Aorta (tissue), 5 donors: ENCODE measurements at places on chromosomes 4 and X.

DNA sequence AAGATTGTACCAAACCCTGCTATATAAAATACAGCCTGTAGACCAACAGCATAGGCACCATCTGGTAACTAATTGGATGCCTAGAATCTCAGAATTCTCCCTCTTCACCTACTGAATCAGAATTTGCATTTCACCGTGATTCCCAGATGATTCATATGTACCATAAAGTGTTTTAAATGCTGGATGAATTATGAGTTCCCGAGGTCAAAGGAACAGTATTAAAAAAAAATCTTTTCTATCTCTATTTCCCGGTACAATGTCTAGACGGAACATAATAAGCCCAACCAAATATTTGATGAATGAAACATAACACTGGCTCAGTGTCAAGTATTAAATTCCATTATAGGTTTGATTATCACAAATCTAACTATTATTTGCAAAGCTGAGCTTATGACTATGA is 280.0 kb downstream of the ANKRD50 start:
- DNase-seq = no peak

DNA sequence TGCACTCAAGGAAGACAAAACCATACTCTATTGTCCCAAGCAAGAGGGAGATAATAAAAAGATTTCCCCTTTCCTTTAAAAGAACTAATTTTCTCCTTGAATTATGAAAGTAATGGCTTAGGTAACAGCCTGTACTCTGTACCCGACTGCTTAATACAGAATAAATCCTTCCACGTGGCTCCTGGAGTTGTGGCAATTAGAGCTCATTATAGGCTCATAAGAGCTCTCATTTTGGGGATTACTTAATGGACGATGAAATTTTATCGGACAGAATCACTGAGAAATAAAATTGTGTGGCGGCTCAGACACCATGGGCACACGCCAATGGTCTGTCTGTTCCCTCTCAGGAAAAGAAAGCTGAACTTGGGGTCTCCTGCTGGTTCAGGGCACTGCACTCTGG is 2.8 kb upstream of the GSX2 start:
- no peak for DNase-seq

- no peak for DNase-seq
Observed at GRCh38 chrX:40147126-40147952, 49.6 kb upstream of the BCOR start.

GRCh38 chr4:10666616-10667015 is 18.0 kb downstream of the CLNK start:
- DNase-seq = no peak

GRCh38 chrX:139826065-139827044 is 106.5 kb downstream of the ATP11C start:
- DNase-seq = no peak

DNA sequence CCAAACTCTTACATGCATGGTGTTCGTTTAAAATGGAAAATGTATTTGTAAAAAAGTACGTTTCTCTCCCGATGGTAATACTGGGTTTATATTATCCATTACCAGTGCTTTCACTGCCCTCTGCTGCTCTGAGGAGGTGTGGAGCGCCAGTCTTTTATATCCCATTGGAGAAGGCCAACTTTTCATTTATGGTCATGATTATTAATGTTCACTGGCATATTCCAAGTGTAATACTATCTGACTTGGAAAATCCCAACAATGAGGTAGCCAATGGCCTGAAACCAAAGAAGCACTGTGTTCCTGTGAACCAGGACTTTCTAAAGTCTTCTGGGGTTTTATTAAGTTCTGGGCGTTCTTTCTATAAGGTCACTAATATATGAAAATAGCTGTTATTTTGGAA is 80.7 kb downstream of the SYNPO2 start:
- DNase-seq = peak; percentile 75

DNA sequence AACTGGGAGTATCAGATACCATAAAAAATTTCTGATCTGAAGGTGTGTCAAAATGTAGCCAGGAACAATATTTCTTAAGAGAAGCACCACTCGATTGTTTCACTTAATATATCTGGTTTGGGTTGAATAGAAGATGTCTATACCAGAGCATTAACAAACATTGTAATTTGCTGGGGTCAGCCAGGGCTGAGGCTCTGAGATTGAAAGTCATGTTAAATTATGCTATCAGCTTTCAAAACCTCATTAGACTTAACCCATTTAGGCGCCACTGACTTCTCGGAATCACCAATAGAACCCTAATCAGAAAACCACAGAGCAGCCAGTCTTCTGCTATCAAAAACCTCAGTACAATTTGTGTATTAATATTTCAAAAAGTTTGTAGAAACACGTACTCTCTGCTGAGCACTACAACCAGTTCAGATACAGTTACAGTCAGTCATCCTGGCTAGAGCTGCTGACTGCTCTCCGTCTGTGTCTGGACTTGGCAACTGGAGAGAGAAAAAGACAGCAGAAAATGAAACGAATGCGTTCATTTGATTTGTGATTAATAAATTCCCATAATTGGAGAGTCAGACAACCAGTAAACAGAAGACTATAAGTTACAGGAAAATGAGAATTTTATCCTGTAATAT is 848.6 kb upstream of the PABPC4L start:
- DNase-seq = no peak

DNA sequence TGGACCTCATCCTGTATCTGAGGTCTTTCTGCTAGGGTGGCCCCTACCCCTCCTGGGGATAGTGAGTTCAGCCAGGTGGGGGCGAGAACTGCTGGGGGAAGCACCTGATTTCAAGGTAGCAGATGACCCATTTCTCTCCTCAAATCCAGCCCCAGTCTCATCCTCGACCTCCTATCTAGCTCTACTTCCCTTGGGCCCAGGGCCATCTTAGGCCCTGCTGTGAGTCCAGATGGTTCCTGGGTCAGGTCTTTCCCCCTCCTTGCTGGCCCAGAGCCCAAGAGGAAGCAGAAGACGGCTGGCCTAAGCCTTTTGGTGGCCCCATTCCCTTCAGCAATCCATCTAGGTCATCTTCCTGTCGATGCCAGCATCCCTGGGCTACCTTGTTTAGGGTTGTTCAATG is 3.3 kb downstream of the CDK16 start:
- DNase-seq = peak; percentile 31

DNA sequence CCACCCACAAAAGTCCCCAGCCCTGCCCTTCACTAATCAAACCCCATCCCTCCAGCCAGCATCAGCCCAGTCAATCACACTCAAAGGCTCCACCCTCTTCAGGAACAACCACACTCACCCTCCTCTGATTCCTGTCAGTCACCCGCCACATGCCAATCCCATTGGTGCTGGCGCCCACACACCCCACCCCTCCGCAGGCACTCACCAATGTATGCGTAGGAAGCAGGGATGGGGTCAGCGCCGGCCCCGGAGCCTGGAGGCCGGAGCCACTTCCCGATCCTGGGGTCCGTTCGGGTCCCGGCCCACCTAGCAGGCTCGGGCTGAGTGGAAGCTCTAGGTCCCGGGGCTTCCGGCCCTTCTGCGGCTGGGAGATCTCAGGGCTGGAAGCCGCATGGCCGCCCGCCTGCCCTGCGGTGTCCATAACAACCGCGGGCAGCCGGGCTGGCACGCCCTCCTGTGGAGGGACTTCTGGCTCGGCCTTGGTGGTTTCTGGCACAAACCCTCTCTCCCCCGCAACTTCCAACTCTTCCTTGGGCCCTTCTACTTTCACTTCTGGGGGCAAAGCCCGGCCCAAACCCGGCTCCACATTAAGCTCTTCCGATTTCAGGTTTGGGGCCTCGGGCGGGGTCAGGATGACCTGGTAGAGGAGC is 7.9 kb upstream of the CFP start:
- DNase-seq = no peak

GRCh38 chrX:16222151-16222550 is 54.9 kb downstream of the MAGEB17 start:
- no peak for DNase-seq

DNA sequence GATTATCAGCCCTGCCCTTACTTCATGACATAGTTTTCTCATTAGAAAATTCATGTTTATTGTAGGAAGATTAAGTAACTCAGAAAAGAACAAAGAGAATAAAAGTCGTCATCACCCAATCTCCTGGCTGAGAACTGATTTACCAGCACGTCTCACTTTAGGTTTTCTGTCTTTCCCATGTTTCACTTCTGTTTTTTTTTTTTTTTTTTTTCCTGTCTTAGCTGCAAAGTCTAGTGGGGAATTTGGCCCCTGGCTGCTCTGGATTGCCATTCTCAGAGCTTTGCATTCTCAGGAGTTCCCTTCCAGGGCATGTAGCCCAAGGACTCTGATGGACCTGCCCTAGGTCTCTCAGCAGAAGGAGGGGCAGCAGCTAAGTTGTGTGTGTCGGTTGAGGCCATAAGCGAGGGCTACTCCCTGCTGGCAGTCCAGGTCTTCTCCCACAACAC is 57.8 kb downstream of the TMEM131L start:
- no peak for DNase-seq

DNA sequence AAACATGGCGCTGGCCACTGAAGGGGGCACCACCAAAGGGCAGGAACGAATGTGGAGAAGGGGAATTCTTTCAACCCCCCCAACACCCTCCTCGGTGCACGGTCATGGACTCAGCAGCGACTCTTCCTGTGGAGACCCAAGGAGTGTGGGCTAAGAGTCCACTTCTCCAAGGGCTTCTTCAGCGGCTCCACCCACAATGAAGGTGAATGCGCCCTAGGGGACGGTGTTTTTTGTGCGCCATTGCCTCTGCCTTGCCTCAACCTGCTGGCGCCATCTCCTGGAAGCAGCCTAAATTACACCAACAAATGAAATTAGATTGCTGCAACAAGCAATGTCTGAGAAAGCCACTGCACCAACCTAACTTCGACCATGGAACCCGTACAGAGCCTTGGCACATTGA is 169.2 kb upstream of the MAGEB18 start:
- no peak for DNase-seq

GRCh38 chr4:62096881-62097280 is 896.8 kb downstream of the ADGRL3 start:
- no peak for DNase-seq

- peak; percentile 55 for DNase-seq
Observed at GRCh38 chr4:79050541-79050880, 111.3 kb upstream of the PAQR3 start.

DNA sequence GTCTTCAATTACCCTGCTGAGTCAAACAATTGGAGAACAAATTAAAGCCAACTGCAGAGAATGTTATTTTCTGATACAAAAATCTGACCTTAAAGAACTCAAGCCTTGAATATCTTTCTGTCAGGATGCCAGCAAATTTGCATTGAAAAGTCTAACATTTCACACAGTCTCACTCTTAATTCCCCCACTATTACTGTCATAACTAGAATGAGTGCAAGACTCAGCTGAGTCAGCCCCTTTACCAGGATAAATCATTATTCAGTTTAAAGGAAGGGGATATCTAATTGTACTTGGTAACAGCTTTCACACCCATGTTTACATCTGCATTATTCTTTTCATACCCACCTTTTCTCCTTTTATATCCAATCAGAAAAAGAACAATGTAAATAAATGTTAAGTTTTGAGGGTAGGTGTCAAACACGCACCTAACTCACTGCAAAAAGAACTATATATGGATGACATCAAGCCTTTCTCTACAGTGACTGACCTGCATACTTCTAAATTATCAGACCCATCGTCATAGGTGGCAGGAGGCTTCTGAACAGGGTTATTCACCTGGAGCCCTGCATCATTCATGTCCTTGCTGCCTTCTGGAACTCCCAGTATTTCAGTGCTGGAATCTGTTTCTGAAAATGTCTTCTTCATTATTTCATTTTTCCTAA is 117.4 kb downstream of the TMA16 start:
- DNase-seq = no peak

GRCh38 chrX:100363896-100364295 is 46.2 kb downstream of the PCDH19 start:
- DNase-seq = no peak

- no peak for DNase-seq
Observed at GRCh38 chr4:110163327-110164069, 34.9 kb downstream of the ELOVL6 start.

DNA sequence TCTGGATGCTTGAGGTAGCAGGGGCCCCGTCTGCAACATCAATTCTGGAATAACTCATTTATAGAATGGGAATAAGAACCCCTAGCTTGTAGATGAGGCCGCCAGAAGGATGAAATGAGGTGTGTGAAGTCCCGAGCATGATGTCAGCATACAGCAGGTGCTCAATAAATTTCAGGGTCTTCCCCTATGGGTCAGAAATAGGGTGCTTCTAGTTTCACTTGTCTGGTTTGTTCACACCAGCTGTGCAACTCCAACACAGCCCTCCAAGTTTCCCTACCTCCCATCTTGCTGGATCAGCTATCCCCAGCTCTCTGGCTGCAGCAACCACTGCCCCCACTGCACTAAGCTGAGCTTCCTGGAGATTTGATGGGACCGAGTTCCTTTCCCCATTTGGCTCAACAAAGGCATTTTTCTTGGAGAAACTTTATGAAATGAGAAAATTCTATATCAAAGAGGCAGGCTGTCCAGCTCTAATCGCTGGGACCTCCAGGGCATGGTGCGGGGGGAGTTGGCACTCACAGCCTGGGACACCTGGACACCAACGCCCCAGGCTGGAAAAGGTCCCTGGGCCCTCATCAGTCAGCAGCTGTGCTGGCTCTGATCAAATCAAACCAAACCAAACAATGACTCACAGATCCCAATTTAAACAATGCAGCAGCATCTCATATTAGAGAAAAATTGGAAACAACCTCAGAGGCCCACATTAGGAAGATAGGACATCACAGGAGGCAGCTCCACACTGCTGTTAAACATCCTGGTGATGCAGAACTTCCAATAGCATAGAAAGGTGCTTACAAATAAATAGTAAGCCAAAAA is 13.3 kb downstream of the SLC2A9 start:
- DNase-seq = no peak

DNA sequence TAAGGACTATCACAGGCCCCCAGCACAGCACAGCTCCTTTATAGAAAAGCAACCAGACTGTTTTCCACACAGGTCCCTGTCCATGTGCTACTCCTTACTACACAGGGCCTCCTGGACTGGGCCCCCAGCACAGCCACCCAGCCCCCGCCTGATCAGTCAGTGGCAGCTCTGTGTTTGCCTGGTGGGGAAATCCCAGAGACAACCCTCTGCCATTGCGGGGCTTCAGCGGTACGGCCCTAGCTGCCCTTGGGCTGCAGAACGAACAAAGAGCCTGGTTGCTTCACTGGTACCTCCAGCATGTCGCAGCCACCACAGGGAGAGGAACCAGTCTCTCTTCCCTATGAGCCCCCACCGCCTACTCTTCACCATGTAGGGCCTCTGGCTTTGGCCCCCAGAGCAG is 30.7 kb downstream of the CBR4 start:
- DNase-seq = no peak

DNA sequence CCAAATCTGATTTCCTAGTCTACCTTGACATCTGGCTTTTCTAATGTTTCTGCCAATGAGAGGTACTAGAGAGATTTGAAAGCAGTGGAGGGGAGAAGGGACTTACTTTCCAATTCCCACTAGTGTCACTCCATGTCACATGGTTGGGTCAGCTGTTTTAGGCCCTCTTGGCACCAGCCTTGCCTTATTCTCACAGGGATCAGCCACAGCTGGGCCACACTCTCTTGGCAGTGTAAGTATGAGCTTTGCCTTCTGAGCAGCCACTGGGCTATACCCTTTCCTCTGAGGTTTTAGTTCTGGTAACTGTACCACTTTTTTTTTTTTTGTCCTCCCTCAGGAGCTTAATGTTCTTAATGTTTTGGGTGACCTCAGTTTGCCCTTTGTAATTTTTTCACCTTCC is 10.2 kb upstream of the ADH1C start:
- no peak for DNase-seq

GRCh38 chrX:119237562-119237942 is 1.5 kb downstream of the PGRMC1 start:
- DNase-seq = no peak
